ENCODE measurements at places on chromosomes 2 and 18. TPM values are rescaled to one million over a fixed set of nuclear protein-coding genes. Genes with fewer than 3 reads are reported as not detected.

Gene ARHGAP28
- total RNA-seq, result 2.9 TPM

GRCh38 chr18:79071037-79071436 lies 1.8 kb downstream of the ATP9B start:
- no peak for DNase-seq

Gene CLEC4F
- total RNA-seq, result not detected

DNA sequence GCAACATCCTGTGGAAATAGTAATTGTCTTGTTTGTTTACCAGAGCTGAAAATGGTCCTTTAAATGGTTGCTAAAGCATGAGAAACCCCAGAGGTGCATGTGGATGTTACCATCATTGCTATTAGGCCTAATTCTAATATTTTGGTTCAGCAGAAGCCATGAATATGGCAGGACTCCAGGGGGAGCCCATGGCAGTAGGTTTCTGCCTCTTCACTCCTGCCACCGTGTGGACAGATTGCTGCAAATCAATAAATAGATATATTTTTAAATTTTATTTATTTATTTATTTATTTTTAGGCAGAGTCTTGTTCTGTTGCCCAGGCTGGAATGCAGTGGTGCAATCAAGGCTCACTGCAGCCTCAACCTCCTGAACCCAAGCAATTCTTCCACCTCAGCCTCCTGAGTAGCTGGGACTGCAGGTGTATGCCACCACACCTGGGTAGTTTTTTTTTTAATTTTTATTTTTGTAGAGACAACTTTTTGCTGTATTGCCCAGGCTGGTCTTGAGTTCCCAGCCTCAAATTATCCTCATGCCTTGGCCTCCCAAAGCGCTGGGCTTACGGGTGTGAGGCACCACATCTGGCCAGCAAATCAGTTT lies 54.9 kb upstream of the CAPN13 start:
- peak; percentile 58 for DNase-seq

Data from colonic mucosa (tissue), 4 donors.